ENCODE measurements at places on chromosomes 12 and 14. TPM values are rescaled to one million over a fixed set of nuclear protein-coding genes. Genes with fewer than 3 reads are reported as not detected.

Gene KRT74
- total RNA-seq, result not detected

Gene PRIMA1
- not detected for total RNA-seq

Gene ZNF705A
- not detected for total RNA-seq

Gene OTOGL
- not detected for total RNA-seq

Gene TAS2R50
- total RNA-seq, result 0.95 TPM

Gene TECPR2
- 8.0 TPM for total RNA-seq

Gene LRIG3
- not detected for total RNA-seq

Gene ITGA7
- total RNA-seq, result 4.2 TPM

Gene GPX2
- total RNA-seq, result not detected

Gene NOS1
- total RNA-seq, result not detected

Gene SSPN
- not detected for total RNA-seq

Gene RHEBL1
- total RNA-seq, result 9.5 TPM

Gene ARPC3
- total RNA-seq, result 458 TPM

Gene TMX1
- 47.3 TPM for total RNA-seq

Gene RNU4-1
- total RNA-seq, result 2,335 TPM

Gene GPR137C
- total RNA-seq, result 1.7 TPM

Gene ABCD2
- total RNA-seq, result 22.5 TPM

Gene STAC3
- 7.5 TPM for total RNA-seq

Gene INHBE
- not detected for total RNA-seq

Gene TAC3
- not detected for total RNA-seq

Gene DDN
- total RNA-seq, result 0.39 TPM

Gene DEGS2
- total RNA-seq, result 0.05 TPM

Gene TMEM229B
- total RNA-seq, result 9.9 TPM

Gene TBC1D30
- 0.11 TPM for total RNA-seq

Gene BLOC1S1
- 158 TPM for total RNA-seq

All from activated CD8-positive, alpha-beta T cell treated with anti-CD3 and anti-CD28 coated beads, Interleukin-2, amount 10 ng/mL, durations not matched to agents 7 days and 5 days (primary cell).